ENCODE measurements at places on chromosomes 5 and 9.

GRCh38 chr5:154779105-154779504 lies 23.9 kb downstream of the LARP1 start:
- no peak for DNase-seq

DNA sequence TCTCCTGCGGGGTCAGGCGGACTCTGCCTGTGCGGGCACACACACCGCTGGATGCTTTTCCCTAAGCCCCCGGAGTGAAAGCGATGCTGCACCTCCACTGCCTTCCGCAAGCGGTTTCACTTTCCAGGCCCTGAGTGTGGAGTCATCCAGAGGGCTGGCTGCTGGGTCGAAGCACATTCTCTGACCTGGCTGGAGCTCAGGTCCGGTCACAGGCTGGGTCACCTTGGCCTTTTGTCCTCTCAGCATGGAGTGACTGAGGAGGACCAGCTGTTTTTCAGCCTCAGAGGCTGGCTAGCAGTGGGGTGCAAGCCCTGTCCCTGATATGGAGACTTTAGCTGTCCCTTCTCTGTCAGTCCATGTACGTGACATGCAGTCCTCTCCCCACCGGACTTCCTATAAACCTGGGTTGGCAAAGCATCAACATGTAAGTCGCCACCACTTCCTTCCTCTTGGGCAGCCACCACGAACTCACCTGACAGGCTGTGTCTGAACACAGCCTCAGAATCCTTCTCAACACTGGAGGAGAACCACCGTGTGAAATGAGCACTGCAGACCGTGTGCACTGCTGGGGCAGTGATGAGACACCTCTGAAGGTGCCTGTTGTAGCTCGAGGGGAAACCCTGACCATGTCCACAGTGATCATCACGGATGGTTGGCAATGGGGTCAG lies 51.3 kb downstream of the GADD45G start:
- no peak for DNase-seq

DNA sequence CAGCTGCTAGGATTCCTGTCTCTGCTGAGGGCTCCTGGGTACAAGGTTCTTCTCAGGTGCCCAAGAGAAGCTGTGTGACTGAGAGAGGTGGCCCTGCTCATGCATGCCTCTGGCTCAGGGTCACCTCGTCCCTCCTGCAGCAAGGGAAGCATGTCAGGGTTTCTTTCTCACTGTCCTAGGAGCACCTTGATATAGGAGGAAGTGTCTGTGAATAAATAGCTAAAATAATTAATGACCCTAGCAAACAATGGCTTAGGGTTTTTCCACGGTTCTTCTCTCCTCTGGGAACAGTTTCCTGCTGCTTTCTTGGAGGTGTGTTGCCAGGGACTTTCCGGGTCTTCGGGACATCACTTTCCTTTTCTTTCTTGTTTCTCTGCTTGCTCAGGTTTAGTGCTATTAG lies 87.2 kb downstream of the ARHGAP26 start:
- no peak for DNase-seq

- no peak for DNase-seq
These were observed 719.3 kb upstream of the ZNF608 start for GRCh38 chr5:125465703-125466102.

DNA sequence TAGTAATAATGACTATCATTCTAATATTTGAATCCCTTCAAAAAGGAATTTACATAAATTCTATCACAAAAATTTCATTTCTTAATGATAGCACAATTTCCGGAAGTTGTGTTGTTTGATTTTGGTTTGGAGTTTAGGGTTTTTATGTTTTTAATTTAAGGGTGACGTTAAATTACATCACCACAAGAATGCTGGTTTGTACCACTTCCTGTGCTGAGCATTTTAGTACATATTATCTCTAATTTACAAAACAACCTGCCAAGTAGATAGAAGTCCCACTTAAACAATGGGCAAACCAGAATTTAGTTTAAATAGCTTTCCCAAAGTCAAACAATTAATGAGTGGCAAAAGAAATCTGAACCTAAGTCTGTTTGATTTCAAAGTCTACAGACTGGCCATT lies 63.4 kb downstream of the DENND1A start:
- no peak for DNase-seq

- DNase-seq = no peak
These were observed 45.1 kb upstream of the HK3 start for GRCh38 chr5:176944268-176944667.

GRCh38 chr5:109100971-109101370 lies 308.8 kb downstream of the PJA2 start:
- no peak for DNase-seq

GRCh38 chr9:93132287-93132927 lies 1.6 kb downstream of the NINJ1 start:
- no peak for DNase-seq

GRCh38 chr5:168254013-168254693 lies 37.3 kb upstream of the WWC1 start:
- DNase-seq = no peak

DNA sequence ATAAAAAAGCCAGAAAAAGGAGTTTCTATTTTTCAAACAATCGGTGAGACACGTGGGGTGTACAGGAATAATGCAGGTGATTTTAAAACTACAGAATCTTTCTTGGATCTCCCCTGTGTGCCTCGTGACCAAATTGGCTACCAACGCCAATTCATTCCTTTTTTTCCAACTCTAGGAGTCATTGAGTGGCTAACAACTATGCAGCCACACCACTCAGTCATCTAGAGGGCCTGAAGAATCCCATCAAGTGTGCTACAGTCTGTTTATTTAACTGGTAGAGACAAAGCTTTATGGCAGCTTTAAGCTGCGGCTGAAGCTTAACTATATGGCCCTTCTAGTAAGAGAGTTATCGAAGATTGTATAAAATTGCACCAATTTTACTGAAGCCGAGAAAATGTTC lies 113.1 kb upstream of the NIPBL start:
- no peak for DNase-seq

DNA sequence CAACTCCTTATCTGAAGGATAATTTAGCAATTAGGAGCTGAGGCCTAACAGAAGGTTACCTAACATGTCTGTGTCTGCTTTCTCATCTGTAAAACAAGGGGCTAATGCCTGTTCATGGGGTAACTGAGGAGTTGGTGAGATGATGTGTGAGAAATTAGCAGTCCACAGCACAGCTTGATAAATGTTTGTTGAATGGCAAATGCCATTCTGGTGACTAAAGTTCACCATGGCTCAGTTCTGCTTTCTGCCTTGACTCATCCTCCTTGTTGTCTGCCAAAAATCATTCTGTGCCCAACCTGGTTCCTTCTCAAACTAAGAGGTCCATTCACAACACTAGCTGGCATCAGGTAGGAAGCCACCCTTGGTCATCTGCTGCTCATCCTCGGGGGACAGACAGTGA lies 552.0 kb upstream of the KLF4 start:
- no peak for DNase-seq

GRCh38 chr5:35212122-35212982 lies 17.9 kb downstream of the PRLR start:
- no peak for DNase-seq

GRCh38 chr9:33662871-33663270 lies 132.5 kb upstream of the PRSS3 start:
- DNase-seq = no peak

GRCh38 chr9:110343551-110343950 lies 5.9 kb upstream of the TXNDC8 start:
- DNase-seq = no peak

DNA sequence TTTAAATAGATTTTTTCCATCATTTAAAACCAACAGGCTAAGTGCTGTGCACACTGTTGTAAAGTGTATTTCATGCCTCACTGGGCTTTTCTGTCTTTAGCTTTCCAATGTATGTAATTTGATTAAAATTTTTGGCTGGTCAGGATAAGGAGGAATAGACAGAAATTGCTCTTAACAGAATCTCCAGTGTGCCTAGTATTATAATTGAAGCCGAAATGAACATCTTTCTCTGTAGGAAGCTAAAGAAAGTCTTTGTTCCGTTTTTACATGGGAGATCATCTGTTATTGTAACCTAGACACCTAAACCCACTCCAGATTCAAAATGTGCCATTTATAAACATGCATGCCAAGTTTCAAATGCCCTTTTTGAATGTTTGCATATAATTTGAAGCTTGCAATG lies 54.5 kb upstream of the SMIM15 start:
- no peak for DNase-seq

DNA sequence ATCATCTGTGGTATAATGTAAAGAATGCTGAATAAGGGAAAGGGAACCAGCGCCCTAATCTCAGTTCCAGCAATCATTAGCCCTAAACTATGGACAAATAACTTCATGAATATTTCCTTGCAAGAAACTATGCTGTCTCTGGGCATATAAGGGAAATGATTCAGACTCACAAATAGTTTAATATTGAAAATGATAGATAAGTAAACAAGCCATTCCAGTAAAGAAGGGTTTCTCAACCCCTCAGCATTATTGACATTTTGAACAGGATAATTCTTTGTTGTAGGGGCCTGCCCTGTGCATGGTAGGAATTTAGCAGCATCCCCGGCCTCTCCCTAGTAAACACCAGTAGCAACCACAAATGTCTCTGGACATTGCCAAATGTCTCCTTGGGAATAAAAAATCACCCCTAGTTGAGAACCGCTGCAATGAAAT lies 23.8 kb downstream of the C5 start:
- DNase-seq = no peak

DNA sequence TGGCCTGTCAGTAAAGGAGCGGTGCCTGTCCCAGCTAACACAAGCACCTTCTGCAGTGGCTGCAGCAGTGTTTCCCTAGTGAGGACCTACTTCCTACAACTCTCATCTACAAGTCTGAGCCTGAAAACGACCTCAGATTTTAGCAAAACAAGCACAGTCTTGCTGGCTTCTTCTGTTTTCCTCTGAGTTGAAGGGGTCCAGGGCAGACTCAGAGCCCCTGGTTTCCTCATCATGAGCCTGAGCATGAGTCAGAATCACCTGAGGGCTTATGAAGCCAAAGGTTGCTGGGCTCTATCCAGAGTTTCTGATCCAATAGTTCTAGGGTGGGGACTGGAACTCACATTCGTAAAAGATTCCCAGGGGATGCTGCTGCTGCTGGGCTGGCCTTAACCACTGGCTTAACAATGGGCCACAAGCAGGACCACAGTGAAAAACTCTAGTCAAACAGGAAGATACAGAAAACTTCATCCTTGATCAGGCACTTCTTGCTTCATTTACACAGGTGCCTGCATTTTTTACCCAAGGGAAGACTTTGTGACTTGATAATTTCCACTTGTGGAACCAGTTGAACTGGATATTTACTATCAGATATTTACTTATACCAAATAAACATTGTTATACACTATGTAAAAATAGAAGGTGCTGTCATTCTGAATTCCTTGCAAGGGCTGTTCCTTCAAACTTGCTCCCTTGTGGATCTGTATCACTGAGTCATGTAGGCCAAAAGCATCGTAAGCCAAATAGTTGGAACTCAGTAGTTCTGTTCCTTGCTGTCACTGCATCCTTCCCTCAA lies 4.3 kb upstream of the ACER2 start:
- no peak for DNase-seq

DNA sequence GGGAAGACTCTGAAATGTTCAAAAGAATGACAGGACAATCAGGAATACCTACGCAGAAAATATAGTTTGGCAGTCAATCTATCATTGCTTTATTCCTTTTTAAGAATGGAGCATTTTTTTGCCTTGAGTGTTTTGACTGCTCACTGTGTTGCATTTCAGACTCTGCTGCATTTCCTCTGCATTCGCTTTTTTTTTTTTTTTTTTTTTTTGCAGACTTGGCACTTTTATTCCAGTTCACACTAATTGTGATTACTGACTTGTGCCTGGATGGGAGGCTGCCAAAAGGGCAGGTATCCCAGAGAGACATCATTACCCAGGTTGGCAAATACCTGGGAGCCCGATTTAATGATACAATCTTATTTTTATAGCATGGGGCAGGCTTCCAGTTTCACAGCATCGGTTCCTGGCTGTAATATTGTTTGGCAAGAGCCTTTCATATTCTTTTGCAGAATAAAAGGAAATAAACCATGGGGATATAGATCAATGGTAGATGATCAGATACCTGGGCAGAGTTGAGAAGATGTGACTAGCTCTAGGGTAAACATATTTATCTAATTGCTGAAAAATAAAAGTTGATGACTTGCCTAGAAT lies 1132.6 kb downstream of the MAT2B start:
- no peak for DNase-seq

DNA sequence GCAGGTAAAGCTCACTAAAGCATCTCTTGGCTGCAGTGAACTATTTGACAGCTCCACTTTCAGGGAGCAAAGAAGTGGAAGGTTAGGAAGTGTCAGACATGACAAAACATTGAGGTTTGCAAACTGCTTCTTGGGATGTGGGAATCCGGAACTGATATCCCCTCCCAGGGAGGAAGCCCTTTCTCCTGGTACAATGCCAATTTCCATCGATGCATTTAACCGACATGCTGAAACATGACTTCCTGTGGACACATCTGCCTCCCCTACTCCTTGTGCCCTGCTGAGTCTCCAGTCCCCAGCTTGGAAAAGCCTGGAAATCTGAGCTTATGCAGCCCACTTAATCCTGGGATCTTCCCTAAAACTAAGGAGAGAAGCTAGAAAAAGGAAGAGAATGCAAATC lies 323.1 kb upstream of the DAP start:
- no peak for DNase-seq

- DNase-seq = no peak
These were observed 1.4 kb upstream of the NHP2 start for GRCh38 chr5:178155065-178155464.

DNA sequence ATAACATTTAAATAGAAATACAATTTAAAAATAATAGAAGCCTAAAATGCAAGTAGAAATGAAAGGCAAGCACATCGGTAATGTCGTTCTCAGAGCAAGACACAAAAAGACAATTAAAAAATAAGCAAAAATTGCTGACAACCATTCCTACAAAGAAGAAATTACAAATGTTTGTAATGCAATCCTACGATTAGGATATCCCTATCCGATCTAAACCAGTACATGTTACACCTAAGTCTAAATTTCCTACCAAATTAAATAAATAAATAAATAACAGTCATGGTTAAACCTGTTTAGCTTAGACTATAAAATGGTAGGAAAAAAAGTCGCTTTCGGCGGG lies 90.0 kb downstream of the ANXA2R start:
- no peak for DNase-seq

GRCh38 chr9:4353236-4353635 lies 53.4 kb upstream of the GLIS3 start:
- no peak for DNase-seq

GRCh38 chr5:164832516-164832915 lies 1327.1 kb downstream of the MAT2B start:
- DNase-seq = no peak

Measured in nephron progenitor cell (in vitro differentiated cells).